ENCODE measurements at places on chromosomes 5 and 9. TPM values are rescaled to one million over a fixed set of nuclear protein-coding genes. Genes with fewer than 3 reads are reported as not detected.

- peak; percentile 68 for DNase-seq
Observed at GRCh38 chr5:541539-542318, 17.5 kb upstream of the SLC9A3 start.

DNA sequence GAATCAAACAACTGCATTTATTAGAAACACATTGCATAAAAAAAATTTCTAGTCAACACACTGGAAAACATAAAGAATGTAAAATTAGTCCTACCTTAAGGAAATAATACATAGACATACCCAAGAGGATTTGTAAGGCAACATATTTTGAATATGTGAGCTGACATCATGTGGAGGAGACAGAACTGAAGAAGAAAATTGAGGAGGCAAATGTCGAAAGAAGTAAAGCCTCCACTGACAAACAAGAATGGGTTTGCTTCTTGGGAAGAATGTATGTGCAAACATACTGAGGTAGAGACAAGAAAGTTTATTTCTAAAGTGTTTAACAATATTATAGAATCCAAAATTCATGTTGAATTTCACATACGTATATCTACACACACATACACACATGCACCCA lies 363.0 kb upstream of the PDE4D start:
- DNase-seq, result no peak

DNA sequence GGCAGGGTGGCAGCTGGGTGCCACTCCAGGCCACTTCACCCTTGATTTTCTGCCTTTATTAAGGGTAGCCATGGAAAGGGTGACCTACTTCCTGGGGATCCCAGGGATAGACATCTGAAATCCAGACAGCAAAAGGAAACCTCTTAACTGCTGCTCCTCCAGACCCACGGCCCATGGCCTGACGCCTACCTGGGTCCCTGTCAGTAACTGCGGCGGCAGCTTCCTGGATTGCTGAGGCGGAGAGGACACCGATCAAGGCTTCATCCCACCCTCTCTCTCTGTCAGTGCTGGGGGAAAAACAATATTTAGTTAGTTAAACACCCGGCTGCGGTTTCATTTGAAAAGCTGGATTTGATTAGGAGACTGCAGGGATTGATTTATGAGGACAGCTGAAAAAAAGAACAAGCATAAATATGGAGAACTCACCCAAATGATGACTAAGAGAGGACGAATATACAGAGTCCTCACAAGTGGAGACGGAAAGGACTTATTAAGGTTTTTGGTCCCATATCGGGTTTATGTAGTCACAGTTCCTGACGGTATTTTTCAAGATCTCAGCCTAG lies 158.7 kb upstream of the KLF4 start:
- DNase-seq, result no peak

The FLT4 gene
- 39.9 TPM for total RNA-seq

The RNF14 gene
- total RNA-seq, result 45.4 TPM

The OSTF1 gene
- total RNA-seq, result 76.4 TPM

All from spleen (tissue), 13 donors.